Thyroid gland (tissue), 4 donors: ENCODE measurements at places on chromosomes 13 and 19. TPM values are rescaled to one million over a fixed set of nuclear protein-coding genes. Genes with fewer than 3 reads are reported as not detected.
A peak's percentile ranks its signal among the peaks of the same experiment; 100 is the strongest.

DNA sequence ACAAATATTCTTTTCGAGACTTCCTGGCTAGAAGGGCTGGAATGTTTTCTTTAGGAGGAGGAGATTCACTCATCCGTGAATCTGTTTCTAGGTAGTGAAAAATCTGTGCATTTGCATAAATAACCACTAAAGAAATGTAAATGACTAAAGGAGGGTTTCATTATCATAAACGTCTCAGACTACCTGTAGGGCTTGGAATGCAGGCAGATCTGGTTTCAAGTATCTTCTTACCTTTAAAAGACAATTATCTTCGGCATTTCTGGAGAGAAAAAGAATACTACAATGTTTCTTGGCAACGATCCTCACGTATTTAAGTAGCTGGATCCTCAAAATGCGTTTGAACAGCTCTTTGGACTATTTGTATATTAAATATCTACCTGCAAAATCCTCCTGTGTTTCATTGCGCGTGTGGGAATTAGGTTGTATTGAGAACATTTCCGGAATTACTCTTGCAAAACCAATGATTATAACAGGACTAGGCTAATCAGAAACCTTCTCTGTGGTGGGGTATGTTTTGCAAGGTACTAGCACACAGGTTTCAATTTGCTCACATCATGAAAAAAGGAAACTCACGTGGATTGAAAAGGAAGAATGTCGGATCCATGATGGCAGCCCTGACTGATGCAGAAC is 291.1 kb upstream of the ARGLU1 start:
- no peak for DNase-seq

DNA sequence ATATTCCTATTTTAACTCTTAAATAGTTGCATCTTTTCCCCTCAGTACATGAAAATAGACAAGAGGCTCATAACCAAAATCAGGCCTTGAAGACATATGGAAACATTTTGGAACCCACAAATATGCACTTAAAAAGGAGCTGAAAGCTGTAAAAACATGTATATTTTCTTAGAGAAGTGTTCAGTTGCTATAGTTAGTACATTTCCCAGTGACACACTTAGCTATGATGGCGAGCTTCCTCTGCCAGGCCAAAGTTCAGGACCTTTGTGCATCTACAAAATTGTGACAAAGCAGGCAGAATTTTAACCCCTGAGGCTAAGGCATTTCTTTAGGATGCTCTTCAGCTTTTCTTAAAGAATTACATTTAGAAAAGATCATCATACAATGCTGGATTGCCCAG is 54.5 kb downstream of the RCBTB2 start:
- DNase-seq, result no peak

- peak; percentile 46 for DNase-seq
These were observed 64.5 kb downstream of the CEBPG start for GRCh38 chr19:33437821-33438671.

GRCh38 chr13:85503797-85504196 is 295.4 kb downstream of the SLITRK6 start:
- no peak for DNase-seq

GRCh38 chr19:40240332-40240731 is 13.8 kb upstream of the CCNP start:
- DNase-seq, result no peak

DNA sequence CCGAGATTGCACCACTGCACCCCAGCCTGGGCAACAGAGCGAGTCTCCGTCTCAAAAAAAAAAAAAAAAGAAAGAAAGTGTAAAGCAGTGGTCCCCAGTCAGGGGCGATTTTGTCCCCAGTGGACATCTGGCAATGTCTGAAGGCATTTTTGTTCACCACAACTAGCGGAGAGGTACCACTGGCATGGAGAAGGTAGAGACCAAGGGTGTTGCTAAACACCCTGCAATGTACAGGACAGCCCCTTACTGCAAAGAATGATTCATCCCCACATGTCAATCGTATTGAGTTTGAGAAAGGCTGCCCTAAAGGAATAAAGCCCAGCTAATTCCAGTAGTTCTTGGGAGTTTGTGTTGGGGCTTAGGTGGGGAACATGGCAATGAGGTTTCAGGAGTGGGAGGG is 38.7 kb downstream of the CYP4F2 start:
- DNase-seq, result no peak

Gene SOHLH2
- not detected for total RNA-seq

GRCh38 chr19:42252365-42253244 is 2.3 kb downstream of the ERF start:
- peak; percentile 64 for DNase-seq

Gene LILRA1
- not detected for total RNA-seq

Gene TUBA3C
- total RNA-seq, result not detected

Gene KLF12
- 5.1 TPM for total RNA-seq

- DNase-seq, result no peak
These were observed 66.7 kb downstream of the KATNAL1 start for GRCh38 chr13:30240608-30241007.

DNA sequence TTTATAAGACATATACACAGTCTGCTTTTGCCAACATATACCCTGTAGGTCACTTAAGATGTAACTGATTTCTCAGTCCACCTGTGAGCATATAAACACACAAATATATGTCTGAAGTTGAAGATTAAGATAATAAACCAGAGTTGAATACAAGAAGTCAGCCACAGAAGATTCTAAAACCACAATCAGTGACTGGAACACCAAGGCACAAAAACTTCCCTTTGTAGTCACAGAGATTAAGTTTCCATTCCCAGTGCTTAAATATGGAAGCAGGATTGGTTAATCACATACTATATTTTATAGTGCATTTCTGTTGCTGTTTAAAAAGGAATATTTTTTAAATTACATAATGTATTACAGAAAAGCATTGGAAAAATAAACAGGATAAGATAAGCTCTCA is 39.9 kb downstream of the MTMR6 start:
- no peak for DNase-seq

GRCh38 chr13:102830646-102831045 is 15.2 kb upstream of the ERCC5 start:
- DNase-seq, result no peak

Gene ZNF558
- 31.2 TPM for total RNA-seq

Gene ZNF738
- 8.6 TPM for total RNA-seq

DNA sequence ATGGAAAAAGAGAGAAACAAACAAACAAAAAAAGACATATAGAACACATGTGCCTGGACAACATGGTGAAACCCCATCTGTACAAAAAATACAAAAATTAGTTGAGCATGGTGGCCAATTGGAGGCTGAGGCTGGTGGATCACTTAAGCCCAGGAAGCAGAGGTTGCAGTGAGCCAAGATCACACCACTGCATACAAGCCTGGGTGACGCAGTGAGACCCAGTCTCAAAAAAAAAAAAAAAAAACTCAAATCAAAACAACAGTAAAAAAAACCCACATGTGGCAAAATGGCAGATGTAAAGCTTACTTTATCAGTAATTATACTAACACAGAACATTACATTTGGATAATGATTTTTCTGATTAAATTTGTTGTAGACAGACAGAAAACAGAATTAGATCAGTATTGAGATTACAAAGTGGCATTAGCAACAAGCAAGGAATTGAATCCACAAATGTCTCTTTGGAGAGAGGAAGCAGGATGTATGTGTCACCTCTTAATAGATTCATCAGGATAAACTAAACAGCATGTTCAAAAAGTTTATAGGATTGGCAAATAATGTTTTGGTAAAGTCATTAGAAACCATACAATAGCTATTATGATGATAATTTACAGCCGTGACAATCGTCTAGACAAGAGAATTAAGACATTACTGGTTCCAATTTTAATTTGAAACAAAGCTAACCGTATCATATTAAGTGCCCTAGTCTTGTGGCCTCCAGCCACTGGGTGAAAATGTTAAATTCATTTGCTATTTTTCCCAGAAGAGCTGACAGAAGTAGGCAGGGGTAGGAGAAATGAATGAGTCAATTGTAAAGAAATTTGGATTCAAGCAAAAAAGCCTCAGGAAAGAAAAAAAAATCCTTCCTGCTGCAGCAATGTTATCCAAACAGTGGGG is 206.0 kb downstream of the FGF14 start:
- DNase-seq, result no peak

Gene ZNF730
- 0.56 TPM for total RNA-seq

GRCh38 chr19:13228561-13228960 is 78.3 kb downstream of the IER2 start:
- no peak for DNase-seq

- DNase-seq, result no peak
These were observed 431.1 kb downstream of the EFNB2 start for GRCh38 chr13:106104281-106104901.

DNA sequence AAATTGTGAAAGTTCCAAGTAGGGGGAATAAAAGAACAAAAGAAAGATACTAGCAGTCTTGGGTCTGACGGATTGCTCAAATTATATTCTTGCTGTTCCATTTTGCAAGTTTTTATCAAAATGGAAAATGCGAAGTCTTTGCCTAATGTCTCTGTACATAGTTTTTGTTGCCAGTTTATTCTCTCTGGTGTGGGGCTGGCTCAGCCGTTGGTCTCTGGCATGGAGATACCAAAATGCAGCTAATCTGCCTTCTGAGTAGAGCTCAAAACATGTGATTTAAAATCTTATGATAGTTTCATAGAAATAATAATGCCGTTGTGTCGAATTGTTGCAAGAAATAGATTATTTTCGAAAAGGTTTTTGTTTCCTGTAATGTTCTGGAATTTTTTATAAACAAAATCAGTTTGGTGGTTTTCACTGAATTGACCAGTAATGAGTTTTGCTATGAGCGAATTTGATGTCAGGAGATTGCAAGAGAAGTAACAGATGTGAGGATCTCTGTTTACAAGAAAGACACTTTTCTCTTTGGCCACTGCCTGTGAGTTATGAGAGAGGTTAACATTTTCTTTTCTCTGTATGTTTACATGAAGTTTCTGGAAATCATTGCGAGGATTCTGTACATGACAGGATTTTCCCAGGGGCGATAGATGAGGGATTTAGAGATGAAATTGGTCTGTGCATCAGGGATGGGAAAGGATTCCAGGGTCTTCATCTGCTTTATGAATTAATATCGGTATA is 147.0 kb downstream of the DCT start:
- no peak for DNase-seq

GRCh38 chr13:33761740-33762139 is 56.2 kb upstream of the RFC3 start:
- DNase-seq, result peak; percentile 83

Gene VPS36
- total RNA-seq, result 64.2 TPM

GRCh38 chr13:63595811-63596210 is 2180.2 kb upstream of the PCDH20 start:
- DNase-seq, result no peak

- no peak for DNase-seq
These were observed 583.6 kb downstream of the OLFM4 start for GRCh38 chr13:53612200-53612599.

Gene TEX29
- total RNA-seq, result not detected

Gene PRR20D
- not detected for total RNA-seq

Gene RNF113B
- total RNA-seq, result not detected

Gene PPM1N
- not detected for total RNA-seq

Gene AKAP8L
- total RNA-seq, result 186 TPM

Gene ZNF420
- 15.8 TPM for total RNA-seq

GRCh38 chr13:60837806-60838205 is 440.8 kb downstream of the TDRD3 start:
- DNase-seq, result no peak

DNA sequence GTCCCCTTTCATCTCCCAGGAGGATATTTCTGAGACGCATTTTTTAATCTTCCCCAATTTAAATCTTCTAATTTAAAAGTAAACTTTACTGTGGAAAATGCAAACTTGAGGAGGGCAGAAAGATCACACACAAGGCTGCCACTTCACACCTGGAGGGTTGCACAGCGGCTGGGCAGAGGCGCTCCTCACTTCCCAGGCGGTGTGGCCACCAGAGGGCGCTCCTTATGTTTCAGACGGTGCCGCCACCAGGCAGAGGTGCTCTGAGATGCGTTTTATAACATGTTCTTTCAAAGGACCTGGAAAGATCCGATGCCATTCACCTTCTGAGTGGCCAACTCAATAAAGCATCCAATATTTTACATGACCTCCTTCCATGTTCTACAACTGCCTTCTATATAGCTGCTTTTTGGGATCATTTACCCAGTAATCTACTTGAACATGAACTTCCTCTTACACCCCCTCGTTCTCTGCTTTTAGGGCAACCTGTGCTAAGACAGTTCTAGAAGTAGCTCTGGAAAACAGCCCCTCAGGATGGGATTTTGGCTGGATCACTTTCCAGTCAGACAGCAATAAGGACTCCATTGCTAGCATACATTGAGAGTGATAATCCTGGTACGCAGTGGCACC is 14.8 kb upstream of the MTUS2 start:
- DNase-seq, result peak; percentile 35

GRCh38 chr19:14088634-14089411 is 1.7 kb downstream of the SAMD1 start:
- DNase-seq, result no peak

Gene C5AR1
- 2.3 TPM for total RNA-seq

Gene GJB2
- 1.9 TPM for total RNA-seq

Gene PPFIA3
- 4.6 TPM for total RNA-seq

GRCh38 chr13:109154546-109154945 is 525.1 kb downstream of the MYO16 start:
- DNase-seq, result no peak

DNA sequence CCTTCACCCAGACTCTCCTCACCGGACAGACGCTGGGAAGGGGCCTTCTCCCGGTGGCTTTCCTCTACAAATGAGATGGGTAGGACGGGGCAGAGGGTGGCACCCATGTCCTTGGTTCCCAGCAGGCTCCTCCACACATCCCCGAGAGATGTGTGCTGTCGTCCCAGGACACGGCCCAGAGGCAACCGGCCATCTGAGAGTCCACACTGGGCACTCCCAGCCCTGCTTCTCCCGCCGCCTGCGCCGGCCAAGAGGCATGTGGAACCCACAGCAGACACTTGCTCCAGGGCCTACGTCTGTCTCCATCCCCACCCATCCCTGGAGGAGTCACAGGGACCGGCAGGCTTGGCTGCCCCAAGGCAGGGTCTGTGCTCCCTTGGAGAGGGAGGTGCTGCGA is 179.9 kb downstream of the KDM4B start:
- no peak for DNase-seq

Gene SERPINE3
- not detected for total RNA-seq

Gene SARS2
- 30.0 TPM for total RNA-seq

DNA sequence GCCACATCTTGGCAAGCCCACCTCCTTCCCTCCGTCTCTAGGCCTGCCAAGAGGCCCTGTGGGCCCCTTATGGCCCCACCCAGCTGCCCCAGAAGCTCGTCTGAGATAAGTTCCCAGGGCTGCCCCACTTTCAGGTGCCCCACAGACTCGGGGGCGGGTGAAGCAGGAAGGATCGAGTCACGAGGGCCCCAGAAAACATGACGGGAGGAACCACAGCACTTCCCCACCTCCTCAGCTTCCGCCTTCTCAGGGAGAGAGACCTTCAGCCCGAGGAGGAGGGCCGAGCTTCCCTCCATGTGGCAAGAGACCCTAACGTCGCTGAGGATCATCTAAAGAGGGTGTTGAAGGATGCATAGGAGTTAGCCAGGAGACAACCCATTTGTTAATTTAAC is 4.5 kb upstream of the IL12RB1 start:
- peak; percentile 35 for DNase-seq

DNA sequence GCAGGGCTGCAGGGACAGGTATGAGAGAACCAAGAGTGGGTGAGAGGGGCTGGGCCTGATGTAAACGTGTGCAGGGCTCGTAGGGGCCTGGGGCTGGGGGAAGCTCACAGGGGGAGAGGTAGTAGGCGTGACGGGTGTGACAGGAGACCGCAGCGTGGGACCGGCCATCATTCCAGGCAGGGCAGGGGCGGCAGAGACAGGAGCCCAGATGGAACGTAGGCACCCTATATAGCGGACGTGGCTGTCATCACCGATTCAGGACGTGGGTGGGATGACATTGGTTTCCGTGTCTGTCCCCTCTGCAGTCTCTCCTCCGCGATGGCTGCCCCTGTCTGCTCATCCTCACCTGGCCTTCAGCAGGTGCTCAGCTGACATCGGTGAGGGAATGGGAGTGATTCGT is 48.4 kb downstream of the IER2 start:
- no peak for DNase-seq
